Omental fat pad (tissue), 4 donors: ENCODE measurements at places on chromosomes 1 and 21. TPM values are rescaled to one million over a fixed set of nuclear protein-coding genes. Genes with fewer than 3 reads are reported as not detected.

Gene SMIM1
- not detected for total RNA-seq

- no peak for DNase-seq
These were observed 59.1 kb downstream of the GLUL start for GRCh38 chr1:182332261-182333060.

DNA sequence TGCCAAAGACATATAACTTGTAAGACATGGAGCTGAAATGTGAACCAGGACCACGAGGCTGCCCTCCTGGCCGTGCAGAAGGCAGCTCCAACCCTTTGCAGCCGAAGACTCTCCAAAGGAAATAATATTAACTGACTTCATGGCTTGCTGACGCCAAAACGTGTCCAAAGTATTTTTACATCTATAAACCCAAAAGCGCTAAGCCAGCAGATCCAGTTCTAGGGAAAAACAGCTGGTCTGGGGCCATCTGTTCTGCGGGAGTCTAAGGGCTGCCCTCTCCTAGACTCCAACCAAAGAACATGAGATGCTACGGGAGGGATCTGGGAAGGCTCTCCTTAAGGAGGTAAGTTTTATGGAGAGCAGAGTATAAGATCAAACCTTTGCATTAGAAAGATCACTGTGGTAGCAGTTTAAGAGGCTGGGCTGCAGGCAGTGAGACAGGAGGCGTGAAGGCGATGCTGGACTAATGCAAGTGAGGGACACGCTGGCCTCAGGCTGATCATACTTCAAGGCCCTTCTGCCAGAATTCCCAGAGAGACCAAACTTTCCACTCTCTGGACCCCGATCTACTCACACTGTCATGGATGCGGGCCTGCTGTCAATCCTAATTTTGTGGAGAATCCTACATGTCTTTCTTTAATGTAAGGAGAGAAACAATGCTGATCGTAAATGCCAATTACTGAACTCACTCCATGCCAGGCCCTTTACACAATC, 1.2 kb downstream of the TMEM53 start:
- no peak for DNase-seq

Gene FMN2
- 1.8 TPM for total RNA-seq

- DNase-seq = no peak
These were observed 33.1 kb upstream of the ERRFI1 start for GRCh38 chr1:8059161-8059622.

Gene WLS
- 62.5 TPM for total RNA-seq

DNA sequence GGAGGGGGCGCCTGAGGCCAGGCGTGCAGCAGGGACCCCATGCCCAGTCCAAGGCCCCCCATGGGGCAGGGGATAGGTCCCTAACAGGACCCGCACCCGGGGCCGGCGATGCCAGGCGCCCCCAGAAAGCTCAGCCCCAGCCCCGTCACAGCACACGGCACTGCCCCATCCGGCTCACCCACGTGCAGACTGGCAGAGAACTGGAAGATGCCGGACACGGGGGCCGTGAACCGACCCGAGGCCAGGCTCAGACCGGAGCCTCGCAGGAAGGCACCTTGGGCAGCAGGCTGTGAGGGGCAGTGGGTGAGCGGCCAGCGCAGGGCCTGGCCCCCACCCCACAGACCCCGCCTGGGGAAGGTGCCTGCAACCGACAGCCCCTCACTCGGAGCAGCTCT, 3.3 kb downstream of the C1QTNF12 start:
- DNase-seq = no peak

DNA sequence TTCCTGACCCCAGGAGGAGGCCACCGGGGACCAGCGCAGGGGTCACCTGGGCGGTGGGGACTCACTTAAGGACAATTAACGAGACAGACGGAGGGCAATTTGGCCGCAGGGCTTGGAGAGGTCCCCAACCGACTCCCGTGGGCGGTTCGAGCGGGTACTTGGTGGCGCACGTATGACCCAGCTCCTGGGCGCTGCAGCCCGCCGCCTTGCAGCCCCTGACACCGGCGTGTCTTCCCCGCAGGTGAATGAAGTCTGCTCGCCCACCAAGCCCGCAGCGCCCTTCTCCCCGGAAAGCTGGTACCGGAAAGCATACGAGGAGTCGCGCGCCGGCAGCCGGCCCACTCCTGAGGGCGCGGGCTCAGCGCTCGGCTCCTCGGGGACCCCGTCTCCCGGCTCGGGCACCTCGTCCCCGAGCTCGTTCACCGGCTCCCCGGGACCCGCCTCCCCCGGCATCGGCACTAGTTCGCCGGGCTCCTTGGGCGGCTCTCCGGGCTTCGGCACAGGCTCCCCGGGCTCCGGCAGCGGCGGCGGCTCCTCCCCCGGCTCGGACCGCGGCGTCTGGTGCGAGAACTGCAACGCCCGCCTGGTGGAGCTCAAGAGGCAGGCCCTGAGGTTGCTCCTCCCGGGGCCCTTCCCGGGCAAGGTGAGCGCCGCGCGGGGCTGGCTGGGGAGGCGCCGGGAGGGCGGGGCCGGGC, 1.4 kb downstream of the KIF26B start:
- peak; percentile 49 for DNase-seq

GRCh38 chr1:150552911-150553289, 3.7 kb downstream of the ADAMTSL4 start:
- DNase-seq = no peak

Gene RGSL1
- total RNA-seq = not detected

- DNase-seq = no peak
These were observed at the start of gene FAAP20 for GRCh38 chr1:2194319-2194897. Gene FAAP20, minus strand, starts transcription at chr1:2194772. Its CDS starts 23 bp downstream, at chr1:2194749.

- DNase-seq = no peak
These were observed 33.9 kb downstream of the FAAP20 start for GRCh38 chr1:2160451-2161300.

DNA sequence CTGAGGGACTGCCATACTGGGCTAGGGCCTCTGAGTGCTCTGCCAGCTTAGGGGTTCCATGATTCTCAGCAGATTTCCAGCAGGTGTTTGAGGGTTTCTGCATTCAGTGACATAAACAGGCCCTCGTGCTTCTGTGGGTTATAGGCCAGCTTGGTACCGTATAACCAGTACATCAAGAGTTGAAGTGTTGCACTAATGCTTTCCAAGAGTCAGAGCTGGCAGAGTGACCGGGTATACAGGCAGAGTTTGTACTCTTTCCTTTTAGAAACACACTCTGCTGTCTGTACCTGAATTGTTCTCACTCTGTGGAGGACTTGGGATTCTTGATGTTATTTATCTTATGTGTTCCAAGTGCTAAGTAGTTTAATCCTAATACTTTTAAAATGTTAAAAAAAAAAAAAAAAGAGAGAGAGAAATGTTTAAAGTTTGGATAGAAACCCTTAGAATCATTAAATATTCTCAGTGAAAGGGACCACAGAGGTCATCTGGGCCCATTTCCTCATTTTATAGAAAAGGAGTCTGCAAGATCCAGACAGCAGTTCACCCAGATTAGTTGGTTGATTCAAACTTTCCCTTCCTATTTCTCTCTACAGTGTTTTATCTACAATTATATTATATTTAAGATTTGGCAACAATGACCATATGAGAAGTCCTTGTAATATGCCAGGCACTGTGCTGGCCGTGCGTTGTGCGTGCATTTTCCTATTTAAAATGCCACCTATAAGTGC, 325.8 kb downstream of the KIF26B start:
- DNase-seq = no peak
